ENCODE measurements at places on chromosomes 3 and 15.

- no peak for DNase-seq
These were observed 445.5 kb upstream of the TBL1XR1 start for GRCh38 chr3:177642804-177643125.

GRCh38 chr3:143348486-143349327, 229.1 kb downstream of the CHST2 start:
- no peak for DNase-seq

DNA sequence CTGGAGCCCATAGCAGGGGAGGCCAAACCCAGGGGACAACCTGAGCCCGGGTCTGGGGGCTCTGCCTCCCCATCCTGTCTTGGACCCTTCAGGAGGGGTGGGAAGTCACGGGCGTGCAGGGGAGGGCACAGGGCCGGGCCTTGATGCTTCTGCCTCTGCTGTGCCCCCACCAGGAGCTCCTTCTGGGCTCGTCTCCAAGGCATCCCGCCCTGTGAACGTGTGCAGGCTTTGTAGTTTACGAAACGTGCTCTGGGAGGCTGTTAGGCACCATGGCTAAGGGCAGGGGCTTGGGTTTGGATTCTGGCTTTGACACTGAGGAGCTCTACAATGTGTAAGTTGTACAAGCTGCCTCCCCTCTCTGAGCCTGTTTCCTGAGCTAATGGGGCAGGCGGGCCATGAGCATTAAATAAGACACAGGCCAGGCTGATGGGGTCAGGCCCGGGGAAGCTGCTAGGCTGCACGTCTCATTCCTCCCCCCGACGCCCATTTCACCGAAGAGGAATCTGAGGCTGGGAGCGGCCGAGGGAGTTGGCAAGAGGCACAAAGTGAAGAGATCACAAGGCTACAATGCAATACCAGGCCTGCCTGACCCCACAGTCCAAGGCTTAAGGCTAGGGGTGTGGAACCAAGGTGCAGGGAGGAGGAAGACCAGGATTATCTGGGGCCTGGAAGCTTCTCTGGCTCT, 19.6 kb downstream of the PLXND1 start:
- DNase-seq, result no peak

- no peak for DNase-seq
These were observed 32.8 kb upstream of the ST3GAL6 start for GRCh38 chr3:98730338-98730737.
